NCI-H2107 (cell line): ENCODE measurements at places on chromosomes 4 and X.

- no peak for DNase-seq
Observed at GRCh38 chr4:90824266-90825150, 697.3 kb downstream of the CCSER1 start.

- no peak for DNase-seq
Observed at GRCh38 chr4:8893624-8894423, 22.2 kb upstream of the HMX1 start.

- DNase-seq = no peak
Observed at GRCh38 chr4:40214038-40214437, 17.2 kb downstream of the RHOH start.

DNA sequence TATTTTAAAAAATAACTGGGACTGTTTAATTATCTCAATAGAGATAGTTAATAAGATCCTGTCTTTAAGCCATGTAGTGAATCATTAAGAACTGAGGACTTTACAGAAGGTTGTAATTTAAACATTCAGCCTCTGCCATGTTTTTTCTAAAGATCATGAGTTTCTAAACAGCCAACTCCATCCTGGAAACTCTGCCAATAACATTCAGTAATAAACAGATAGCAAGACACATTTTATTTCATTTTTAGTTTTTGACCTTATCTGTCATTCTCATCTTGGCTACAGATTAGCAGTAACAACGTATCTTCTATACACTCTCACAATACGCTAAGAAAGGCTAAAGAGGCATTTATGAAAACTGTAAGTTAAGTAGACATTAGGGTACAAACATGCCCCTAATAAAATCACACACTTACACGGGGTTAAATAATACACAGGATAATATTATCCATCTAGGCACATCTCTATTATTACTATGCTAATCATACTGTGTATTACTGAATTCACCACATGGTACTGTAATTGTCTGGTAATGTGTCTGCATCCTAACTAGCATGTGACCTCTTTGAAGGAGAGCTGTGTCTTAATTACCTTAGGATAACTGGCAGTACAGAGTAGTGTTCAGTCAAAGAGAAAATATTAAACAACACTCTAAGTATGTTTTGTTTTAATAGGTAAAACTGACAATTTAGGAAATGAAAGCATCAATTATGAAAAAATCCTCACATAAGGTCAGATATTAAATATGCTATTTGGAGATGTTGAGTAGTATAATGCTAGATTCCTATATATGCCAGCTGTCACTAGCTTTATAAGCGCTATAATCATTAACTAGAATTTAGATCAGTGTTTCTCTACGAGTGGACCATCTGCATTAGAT is 122.4 kb upstream of the NAP1L5 start:
- no peak for DNase-seq

- no peak for DNase-seq
Observed at GRCh38 chrX:34341258-34341657, 209.1 kb upstream of the FAM47A start.

DNA sequence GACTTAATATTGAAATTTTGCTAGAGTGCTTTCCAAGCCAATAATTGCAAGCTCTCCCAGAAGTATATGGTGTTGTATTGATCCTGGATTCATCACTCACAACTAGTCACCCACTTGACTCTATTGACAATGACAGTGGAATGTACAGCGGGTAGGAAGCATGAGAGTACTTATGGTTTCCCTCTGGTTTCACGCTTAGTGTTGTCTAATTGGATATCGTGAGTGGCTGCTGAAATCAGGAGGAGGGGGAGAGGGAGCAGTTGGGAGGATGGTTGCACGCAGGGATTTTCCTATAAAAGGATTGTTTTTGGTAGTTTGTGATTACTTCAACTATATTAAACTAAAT is 1819.5 kb upstream of the TENM3 start:
- no peak for DNase-seq

- DNase-seq = no peak
Observed at GRCh38 chrX:71992711-71993110, 82.1 kb downstream of the NHSL2 start.

GRCh38 chr4:122673252-122673651 is 52.4 kb upstream of the IL21 start:
- DNase-seq = no peak

DNA sequence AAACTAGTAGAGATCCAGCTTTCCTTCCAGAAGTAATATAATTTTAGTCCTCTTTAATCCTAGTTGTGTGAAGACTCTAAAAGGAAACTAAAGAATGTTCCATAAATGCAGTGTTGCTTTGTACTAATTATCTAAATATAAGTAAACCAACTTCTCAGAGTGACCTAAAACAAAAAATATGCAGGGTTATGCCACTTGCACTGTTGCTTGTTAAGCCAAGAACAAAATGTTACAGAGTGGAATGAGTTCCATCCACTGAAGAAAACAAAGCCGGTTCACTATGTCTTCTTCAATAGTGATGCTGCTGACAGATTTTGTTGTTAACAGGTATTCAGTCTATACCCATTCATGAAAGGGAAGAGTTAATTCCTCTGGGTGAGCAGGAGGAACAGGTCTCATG is 252.0 kb upstream of the DIAPH2 start:
- no peak for DNase-seq

GRCh38 chr4:185235843-185236503 is 26.6 kb downstream of the SNX25 start:
- no peak for DNase-seq

DNA sequence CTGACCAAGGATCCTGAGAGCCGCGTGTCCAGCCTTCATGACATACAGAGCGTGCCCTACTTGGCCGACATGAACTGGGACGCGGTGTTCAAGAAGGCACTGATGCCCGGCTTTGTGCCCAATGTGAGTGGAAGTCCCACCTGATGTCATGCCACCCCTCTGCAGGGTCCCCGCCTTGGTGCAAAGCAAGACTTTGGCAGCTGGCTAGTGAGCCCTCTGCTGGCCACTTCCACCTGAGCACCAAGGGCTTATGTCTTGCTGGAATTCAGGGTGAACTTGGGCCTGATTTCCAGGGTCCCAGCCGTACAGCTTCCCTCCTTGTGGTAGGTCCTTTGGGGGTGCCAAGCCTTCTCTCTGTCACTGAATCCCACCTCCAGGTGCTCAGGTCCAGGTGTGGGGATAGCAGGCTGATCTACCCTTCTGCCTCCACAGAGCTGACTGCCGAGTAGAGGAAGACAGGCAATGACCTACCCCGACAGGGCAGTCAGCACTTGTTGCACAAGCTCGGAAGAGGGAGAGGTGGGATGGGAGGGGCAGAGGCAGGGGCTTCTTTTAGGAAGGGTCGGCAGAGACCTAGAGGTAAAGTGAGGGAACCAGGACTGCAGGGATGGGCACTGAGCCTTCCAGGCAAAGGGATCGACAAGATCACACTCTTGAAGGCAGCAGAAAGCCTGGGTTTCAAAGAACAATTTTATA is 248.1 kb downstream of the EVC2 start:
- no peak for DNase-seq

- DNase-seq = peak; percentile 53
Observed at GRCh38 chrX:100409610-100410590, at the start of gene PCDH19. TSS of gene PCDH19 (minus strand) at chrX:100410273. CDS start at chrX:100408597, 1,676 bp downstream.

DNA sequence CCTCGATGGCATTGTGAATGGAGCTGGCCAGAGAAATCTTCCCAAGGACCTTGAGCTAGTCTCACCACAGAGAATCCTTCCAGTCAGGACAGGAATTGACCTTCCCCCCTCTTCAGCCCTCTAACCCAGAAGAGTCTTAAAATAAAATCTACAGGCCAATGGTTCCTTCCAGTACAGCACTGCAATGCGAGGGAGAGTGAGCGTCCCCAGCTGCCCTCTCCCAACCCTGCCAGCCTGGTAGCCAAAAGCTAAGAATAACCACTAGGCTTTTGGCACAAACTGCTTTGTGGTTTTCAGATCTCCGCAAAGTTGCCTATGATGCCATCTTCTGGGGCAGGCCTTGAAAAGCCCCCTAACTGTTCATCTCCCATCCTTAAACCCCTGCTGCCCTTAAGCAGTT is 175.1 kb downstream of the AR start:
- no peak for DNase-seq

GRCh38 chrX:150683536-150684146 is 9.6 kb upstream of the MTMR1 start:
- DNase-seq = no peak

- DNase-seq = no peak
Observed at GRCh38 chr4:65023081-65023480, 613.8 kb upstream of the TECRL start.

DNA sequence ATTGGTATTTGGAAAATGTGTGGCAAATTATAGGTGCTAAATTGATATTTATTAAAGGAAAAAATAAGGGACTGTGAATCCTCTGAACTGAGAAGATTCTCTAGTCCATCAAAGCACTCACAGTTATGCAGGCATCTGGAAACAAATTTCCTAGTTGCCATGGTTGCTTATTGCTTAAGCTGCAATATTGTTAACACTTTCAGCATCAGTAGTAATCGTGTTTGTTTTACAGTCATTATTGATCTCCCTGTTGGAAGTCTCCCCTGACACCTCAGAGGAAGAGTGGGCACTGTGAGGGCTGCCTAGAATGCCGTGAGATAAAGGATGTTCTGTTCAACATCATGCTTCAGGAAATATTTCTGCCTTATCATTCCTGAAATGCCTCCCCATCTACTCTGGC is 2004.3 kb upstream of the ADGRL3 start:
- no peak for DNase-seq

DNA sequence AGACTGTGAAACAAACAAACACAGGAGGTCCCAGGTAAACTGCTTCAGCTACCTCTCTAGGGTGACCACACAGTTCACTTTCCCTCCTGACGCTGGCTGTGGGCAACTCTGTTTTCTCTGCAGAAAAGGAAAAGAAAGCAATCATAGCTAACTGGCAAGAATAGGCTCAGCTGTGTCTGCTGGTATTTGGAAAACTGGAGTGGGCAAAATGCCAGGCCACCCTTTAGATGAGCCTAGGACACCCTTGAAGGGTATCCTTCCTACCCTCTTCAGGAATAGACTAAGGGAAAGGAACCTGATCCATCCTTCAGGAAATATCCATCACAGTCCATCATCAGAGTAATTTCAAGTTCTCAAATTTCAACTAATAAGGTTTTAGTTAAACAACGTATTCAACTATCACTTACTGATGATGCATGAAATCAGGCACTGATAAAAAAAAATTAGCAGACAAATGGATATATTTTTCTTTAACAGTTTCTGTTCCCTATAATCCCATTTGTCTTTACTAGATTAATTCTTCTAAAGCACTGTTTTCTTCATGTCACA is 60.9 kb downstream of the CAMK2D start:
- DNase-seq = no peak

DNA sequence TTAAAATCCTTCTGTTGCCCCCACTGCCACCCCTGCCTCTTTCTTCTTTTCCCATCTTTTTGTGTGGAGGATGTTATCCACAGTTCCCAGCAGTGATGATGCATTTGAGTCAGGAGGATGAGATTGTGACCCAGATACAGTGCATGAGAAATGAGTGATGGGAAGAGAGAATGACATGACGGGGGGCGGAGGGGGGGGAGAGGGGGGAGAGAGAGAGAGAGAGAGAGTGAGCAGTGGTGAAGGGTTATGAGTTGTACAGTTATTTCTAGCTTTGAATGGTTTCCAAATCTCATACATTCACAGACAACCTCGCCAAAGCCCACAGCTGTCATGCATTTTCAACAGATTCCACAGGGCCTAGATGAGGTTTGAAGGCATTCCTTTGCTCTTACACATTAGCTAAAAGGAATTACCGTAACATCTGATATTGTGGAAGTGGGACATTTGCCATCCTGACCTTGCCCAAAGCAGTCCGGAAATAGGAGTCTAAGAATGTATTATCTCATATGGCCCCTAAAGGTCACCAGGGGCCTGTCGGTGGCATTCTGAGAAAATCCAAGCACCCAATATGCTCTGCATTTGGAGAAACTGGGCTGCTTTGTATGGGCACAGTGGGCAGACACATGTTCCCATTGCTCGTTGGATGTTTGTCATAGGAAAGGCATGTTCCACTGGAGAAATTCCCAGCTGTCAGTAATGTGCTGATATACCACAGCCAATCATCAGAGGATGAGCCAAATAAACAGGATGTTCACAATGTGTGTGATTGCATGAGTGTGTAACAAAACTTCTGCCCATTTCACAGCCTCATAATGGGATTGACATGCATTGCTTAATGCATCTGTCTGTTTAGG is 435.8 kb downstream of the SPRY1 start:
- no peak for DNase-seq
